ENCODE measurements at places on chromosomes 5 and 9.

DNA sequence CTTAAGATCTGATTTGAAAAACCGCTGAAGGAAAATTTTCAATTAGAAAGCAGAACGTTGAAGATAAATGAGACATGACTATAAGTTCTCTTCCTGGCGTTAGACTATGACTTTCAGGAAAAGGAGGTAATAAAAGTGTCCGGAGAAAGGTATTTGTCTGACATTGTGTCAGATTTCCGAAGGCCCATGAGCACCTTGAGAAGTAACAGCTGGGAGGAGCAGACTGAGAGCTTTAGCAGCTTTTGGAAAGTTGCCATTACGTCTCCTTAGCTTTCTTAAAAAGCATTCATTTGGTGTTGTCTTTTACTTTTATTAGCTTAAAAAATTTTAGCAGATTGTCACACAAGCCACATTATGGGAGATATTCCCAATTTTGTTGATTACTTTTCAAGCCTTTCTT lies 363.5 kb downstream of the NDUFS4 start:
- DNase-seq: peak; percentile 44

DNA sequence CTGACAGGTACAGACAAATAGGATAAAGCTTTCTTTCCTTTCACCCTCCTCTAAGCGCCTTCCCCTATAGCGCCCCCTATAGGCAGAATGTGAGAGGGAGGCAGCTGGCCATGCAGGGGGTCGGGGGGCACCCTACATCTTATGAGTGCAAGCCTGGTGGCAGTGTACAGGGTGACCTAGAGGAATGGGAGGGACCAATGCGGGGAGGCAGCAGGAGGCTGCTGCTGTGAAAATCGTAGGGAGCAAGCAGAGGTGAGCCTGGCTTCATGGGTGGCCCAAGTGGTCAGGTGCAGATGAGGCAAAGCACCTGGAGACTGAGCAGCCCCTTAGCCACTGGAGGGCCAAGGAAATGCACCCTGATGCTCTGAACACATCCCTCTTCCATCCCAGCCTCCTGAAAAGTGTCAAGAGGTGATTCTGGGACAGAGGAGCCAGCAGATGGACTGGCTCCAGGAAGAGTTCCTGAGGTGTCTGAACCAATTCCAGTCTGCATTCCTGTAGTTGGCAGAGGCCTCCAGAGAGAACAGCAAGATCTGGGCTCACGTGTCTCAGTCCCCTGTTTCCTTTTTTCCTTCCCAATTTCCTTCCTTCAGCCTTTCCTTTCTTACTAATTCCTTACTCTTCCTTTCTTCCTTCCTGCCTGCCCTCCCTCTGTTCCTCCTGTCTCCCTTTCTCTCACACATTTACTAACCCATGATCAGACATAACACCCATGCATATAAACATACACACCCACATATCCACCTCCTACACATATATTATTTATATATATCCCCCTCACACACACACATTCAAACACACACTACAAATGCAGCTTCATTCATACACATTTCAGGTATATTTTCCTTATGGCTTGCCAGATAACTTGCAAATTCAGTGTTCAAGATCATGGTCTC lies 32.8 kb upstream of the GALNT10 start:
- no peak for DNase-seq

GRCh38 chr9:4397917-4398316 lies 92.4 kb upstream of the SLC1A1 start:
- no peak for DNase-seq

DNA sequence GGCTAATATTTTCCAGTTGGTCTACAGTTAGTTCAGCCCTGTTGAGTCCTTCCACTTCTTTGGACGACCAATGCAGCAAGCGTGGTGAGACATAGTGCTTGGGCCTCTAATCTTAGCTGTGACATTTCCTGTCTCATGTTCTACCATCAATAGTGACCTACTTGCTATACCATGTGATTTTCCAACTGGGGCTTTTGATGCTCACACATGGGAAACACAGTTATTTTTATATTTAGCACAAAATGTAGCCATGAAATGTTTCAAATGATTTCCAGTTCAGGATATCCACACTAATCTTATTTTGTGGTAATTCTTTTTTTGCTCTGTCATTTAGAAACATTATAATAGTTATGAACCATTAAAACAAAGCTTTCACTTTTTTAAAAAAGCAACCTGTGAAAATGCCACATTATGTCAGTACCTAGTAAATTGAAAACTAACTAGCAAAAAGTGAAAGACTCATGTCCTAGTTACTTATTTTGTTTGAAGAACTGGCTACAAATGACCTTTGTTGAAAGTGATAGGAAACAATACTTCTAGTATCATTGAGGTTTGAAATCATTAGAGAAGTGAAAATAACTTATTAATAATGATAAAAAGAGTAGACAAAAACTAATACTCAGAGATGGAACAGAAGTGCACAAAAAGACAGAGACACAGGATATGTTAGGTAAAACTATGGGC lies 18.3 kb downstream of the MARCHF3 start:
- DNase-seq: no peak

- DNase-seq: no peak
Observed at GRCh38 chr9:134213881-134214341, 49.5 kb upstream of the RNU6ATAC start.

DNA sequence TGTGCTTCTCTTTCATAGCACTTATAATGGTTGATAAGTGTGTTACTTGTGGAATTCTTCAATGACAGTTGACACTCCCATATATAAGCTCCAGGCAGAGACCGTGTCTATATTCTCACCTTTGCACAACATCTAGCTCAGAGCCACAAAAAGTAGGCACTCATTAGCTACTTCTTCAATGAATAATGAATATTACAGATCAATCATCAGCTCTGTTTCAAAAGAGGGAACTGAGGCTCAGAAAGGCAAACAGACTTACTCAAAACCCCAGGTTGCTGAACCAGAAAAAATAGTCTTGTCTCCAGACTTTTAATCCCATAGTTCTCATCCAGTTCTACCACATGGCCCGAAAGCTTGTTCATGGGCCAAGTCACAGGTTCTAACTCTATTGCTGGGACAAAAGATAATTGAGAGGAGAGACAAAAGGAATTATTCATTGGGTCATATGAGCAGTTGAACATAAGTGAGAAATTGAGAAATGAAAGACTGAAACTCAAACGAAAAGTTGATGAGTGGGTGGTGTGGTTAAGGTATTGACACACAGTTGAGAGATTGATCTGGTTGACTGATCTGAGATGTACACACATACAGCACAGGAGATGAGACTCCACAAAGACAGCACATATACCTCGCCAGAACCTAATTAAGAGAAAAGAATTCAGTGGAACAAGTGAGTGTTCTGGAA lies 381.6 kb downstream of the EFNA5 start:
- no peak for DNase-seq

- no peak for DNase-seq
Observed at GRCh38 chr9:126507318-126508109, 106.2 kb upstream of the LMX1B start.

- DNase-seq: no peak
Observed at GRCh38 chr5:13553896-13554295, 390.6 kb downstream of the DNAH5 start.

- no peak for DNase-seq
Observed at GRCh38 chr5:66655395-66656324, 59.5 kb downstream of the MAST4 start.

DNA sequence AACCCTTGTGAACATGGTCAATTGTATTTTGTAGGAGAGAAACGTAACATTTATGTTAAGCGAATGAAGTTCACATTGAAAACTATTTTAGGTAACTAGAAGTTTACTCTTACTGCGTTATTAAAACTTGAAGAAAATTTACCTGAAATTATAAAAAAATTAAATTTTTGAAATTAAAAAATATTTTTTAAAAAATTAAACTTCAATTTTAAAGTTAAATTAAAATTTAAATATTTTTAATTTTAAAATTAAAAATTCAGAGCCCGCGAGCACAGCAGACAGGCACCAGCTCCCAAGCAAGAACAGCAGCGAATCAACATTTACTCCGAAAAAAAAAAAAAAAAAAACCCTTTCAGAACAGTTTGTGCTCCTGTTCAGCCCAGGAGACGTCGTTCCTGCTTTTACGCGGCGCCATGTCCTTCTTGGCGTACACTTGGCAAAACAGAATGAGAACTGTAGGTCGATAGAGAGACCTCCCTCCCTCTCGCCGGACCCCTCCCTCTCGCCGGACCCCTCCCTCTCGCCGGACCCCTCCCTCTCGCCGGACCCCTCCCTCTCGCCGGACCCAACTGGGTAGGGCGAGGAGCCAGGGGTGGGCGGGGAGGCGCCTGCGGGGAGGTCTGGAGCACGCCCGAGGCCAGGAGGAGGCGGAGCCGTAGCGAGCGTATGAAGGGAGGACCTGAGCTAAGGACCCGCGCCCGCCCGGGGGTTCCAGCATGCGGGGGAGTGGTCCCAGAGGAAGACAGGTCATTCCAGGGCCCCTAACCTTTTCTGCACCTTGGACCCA lies 235.8 kb downstream of the ROR2 start:
- DNase-seq: peak; percentile 72

DNA sequence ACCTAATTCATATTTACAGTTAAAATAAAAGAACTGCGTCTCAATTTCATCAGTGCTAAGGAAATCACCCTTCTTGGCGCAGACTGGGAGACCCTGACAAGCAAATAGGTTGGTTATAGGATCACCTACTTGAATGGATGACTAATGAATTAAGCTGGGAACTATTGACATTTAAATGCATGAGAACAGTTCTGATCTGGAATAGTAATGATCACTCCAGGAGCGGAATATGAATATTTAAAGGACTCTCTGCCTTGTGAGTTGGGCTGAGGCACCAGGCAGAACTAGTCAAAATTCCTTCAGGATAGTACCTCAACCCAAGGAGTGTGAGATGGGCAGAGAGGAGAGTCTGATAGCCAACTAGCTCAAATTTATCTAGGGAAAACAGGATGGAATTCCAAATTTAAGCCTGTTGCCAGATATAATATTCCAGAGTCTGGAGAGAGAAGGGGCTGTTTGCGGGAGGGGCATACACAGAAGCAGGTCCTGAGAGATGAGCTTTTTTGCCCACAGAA lies 364.4 kb downstream of the CSNK1G3 start:
- DNase-seq: no peak

DNA sequence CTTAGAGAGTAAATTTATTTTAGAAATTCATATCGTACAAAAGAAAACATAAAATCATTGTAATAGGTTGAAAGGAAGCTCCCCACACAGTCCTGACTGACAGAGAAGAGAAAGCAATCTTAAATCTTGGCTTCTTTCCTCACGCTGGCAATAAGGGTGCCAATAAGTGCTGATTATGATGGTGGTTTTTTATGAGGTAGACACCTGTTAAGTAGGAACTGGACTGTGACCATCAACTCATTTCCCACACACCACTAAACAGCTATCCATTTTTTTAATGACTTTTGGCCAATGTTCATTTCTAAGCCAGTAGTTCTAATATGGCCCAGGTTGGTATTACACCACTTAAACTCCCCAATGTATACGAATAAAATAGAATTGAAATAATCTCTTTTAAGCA lies 893.5 kb upstream of the NUDT12 start:
- no peak for DNase-seq

- DNase-seq: no peak
Observed at GRCh38 chr9:95852059-95853032, 23.1 kb upstream of the ERCC6L2 start.

DNA sequence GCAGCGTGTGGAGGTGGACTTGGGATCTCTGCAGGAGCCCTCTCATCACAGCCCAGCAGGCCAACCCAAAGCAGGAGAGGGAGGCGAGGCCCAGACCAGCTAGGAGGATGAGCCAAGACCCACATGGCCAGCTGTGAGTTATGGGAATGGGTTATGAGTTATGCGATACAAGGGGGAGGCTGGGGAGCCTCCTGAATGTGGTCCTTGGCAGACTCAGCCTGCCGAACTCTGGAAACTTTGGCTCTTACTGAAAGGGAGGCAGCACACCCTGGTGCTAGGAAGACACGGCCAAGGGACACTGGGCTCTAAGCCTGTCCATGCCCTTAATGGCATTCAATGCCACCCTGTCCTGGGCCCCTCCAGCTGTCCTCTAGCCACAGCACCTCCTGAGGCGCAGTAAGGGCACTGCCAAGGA lies 7.7 kb upstream of the VAV2 start:
- no peak for DNase-seq

- no peak for DNase-seq
Observed at GRCh38 chr5:122507581-122507980, 195.5 kb downstream of the SNCAIP start.

DNA sequence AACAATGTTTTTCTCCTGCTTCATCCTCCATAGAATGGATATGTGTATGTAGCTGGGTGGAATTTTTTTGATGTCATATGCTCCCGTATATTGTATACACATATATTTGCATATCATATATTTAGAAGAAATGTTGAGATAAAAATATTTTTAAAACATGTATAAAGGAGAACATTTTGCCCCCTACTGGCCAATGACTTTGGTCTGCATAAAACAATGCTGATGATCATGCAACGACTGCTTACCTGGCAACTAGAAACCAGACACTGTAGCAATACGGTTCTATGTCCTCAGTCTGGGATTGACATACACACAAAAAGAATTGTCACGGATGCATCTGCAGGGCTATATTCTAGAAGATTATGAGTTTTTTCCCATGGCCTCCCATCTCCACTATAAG lies 503.6 kb downstream of the ELAVL2 start:
- no peak for DNase-seq

GRCh38 chr9:13279284-13280141 lies at the start of gene MPDZ:
TSS of gene MPDZ (minus strand) at chr9:13279692. CDS start at chr9:13250315, 29,377 bp downstream.
- DNase-seq: peak; percentile 76

- no peak for DNase-seq
Observed at GRCh38 chr5:87413343-87413645, 564 bp upstream of the CCNH start.

GRCh38 chr9:130304116-130304515 lies 38.6 kb downstream of the HMCN2 start:
- no peak for DNase-seq

- no peak for DNase-seq
Observed at GRCh38 chr5:175027390-175027789, 303.0 kb downstream of the MSX2 start.

GRCh38 chr9:84755380-84755779 lies 85.9 kb downstream of the NTRK2 start:
- no peak for DNase-seq

- DNase-seq: peak; percentile 97
Observed at GRCh38 chr5:34717426-34718327, 61.5 kb downstream of the RAI14 start.

GRCh38 chr5:124343451-124343867 lies 403.0 kb downstream of the ZNF608 start:
- peak; percentile 94 for DNase-seq

DNA sequence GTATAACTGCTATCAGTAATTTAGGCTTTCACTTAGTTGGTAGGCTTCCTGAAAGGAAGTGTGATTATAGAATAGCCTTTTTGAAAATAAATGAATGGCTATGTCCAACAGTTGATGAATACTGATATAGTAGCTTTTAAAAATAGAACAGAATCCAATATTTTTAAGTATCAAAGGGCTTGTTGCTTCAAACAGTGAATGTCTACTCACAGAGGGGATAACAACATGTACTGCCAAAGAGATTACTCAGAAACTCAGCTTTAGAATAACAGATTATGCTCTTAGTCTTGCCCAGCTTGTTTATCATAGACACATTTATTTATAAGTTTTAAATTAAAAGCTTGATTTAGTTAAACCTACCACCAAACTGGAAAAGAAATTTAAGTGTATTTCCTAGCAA lies 132.6 kb downstream of the XRCC4 start:
- DNase-seq: no peak

GRCh38 chr5:171589461-171589860 lies 170.0 kb downstream of the FGF18 start:
- no peak for DNase-seq

GRCh38 chr9:72844440-72844768 lies 108.4 kb downstream of the ALDH1A1 start:
- no peak for DNase-seq

Data from fibroblast of villous mesenchyme (primary cell).